ENCODE measurements at places on chromosomes 12 and 14. TPM values are rescaled to one million over a fixed set of nuclear protein-coding genes. Genes with fewer than 3 reads are reported as not detected.

The ADAM21 gene
- 0.30 TPM for total RNA-seq

The SLC17A8 gene
- not detected for total RNA-seq

The GPRC5A gene
- total RNA-seq = 14.3 TPM

The FNTB gene
- 10.0 TPM for total RNA-seq

The PCED1B gene
- 1.1 TPM for total RNA-seq

The ASIC1 gene
- 0.76 TPM for total RNA-seq
